Articular chondrocyte of knee joint (primary cell): ENCODE measurements at places on chromosomes 7 and 10. TPM values are rescaled to one million over a fixed set of nuclear protein-coding genes. Genes with fewer than 3 reads are reported as not detected.

ARHGEF35 gene
- 5.3 and 7.1 TPM in 2 replicates for total RNA-seq

PTPRZ1 gene
- not detected in 2 replicates for total RNA-seq

NEURL1 gene
- 0.11 and 0.26 TPM in 2 replicates for total RNA-seq

ZFYVE27 gene
- 17.0 and 17.4 TPM in 2 replicates for total RNA-seq
